ENCODE measurements at places on chromosomes 5 and 9.

GRCh38 chr5:173624282-173624681, 7.8 kb upstream of the BOD1 start:
- no peak for DNase-seq

DNA sequence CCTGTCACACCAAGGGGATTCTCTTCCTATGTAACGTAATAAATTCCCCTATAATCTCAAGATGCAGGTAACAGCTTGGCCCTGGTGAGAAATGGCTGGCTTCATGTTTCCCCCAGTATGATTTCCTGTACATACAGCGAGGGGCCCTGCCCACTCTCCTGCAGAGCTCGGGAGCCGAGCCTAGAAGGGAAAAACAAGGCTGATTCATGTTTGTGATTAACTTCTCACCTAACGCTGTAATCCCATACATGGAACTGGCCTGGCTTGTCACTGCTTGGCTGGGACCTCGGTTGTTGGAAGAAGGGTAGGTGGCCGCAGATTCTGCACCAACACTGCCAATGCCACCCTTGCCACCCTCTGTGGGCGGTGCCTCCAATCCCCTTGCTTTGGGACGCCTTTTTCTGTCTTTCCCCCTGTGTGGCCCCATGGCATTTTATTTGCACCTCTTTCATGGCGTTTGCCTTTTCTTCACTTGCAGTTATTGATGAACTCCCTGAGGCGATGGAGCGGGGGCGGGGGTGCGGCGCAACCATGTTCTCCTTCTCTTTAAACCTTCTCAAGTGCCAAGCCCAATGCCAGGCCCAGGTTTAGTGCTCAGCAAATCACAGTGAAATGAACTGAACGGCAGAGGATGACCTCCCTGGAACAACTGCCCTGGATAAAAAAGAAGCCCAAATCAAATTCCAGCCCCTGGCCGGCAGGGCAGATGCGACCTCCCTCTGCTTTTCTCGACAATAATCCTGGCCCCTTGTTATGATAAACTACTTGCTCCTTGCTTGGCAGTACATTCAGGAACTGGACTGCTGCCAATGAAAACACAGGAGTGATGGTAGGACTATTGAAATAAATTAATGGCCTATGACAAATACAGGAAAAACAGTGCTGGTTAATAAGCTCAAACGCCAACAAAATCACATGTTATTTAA, 108.1 kb downstream of the TMEM174 start:
- no peak for DNase-seq

- no peak for DNase-seq
Measured at GRCh38 chr5:162607879-162608278, 540.3 kb downstream of the GABRG2 start.

DNA sequence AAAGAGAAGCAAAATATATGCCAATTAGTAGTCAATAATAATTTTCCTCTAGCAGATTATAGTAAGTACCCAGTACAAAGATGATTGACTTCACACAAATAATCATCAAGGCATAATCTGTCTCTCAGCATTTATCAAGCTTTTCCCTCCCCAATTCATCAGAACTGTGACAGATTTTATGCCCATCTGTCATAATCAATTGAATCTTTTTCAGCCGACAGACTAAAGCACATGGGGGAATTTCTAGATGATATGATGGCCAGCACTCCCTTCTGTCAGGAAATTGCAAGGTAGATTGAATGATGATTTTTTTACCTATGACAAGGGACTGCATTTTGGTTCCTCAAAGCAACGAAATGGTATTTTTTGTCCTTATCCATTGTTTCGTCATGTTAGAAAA, 227.1 kb upstream of the CYLC2 start:
- no peak for DNase-seq

DNA sequence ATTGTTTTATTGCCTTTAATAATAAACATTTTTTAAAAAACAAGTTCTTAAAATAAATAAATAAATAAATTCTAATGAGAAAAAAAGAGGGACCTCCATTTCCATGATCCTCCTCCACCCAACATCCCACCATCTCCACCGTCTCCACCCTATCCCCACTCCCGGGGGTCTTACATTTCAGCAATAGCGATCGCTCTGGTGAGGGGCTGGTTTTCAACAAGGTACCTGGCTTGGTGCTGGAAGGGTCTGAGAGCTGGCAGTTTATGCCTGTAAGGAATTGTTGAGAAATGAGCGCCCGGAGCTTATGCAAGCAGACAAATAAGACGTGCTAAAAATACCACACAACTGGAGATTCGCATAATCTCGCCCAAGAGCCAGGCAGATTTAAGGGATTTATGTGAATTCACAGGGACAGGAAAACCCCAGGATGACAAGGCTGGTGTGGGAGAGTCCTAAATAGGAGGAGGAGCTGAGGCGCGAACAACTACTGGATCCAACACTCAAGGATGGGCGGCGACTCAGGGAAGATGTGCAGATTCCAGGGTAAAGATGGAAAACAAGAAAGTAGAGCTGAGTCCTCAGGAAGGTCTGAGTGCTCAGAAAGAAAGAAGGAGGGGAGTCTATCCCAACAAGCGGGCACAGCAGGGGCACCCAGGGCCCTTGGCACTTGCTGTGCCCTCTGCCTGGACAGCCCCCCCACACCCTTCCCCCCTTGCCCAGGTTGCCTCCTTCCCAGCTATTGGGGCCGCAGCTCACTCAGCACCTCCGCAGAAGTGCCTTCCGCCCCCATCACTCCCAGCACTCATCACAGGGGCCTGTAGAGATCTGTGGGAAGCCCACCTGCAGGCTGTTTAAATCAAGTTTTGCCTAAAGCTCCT, 27.0 kb downstream of the TRIM14 start:
- no peak for DNase-seq

GRCh38 chr5:92652756-92653155, 928.3 kb downstream of the NR2F1-AS1 start:
- no peak for DNase-seq

DNA sequence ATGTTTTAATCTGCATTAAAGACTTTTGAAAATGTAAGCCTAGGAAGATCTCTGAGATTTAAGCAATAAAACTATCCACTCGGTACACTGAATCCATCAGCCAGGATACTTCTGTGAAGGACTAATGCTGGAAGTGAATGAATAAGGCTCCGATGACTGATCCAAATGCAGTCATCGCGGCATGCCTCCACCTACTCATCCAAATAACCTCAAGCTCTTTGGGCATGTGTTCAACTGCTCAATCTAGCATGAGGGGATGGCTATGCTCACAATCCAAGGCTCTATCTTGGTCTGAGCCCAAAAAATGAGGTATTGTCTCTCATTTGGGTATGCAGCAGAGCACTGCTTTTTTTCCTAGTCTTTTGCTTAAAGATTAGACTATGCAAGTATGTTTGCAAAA, 19.2 kb downstream of the MARCHF3 start:
- DNase-seq, result no peak

GRCh38 chr9:131808291-131808690, 68.4 kb upstream of the RAPGEF1 start:
- no peak for DNase-seq

DNA sequence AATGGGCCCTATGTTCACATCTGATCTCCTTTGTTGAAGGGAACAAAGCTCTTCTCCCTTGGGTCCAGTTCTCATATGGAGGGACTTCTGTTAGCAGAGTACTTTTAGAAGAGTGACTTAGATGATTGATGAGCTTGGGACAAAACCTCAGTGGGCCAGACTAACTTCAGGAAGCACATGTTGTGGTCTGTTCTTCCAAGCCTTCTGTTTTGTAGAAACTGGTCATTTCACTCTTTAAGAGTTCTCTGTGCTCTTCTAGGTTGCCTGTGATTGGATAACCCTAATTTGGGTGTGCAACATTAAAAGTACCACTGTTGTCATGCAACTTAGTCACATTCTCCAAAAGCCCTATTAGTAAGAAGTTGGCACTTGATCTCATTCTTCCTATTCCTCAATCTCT, 183.5 kb upstream of the ACO1 start:
- no peak for DNase-seq

DNA sequence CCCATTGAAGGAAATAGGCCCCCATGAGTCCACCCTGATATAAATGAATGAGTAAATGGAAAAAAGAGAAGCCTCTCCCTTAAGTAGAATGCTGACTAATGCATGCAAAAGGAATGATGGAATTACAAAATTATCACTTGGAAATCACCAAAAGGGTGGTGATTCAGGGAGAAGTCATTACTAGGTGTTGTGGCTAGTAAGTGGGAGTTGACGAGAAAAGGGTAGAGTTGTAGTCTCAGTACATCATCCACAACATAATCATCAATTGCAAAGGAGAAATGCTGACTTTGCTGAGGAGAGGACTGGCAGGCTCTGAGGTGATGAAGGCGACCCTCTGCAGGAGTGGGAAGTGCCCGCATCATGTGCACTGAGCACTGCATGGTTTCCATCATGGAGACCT, 201.5 kb upstream of the S1PR3 start:
- no peak for DNase-seq
